ENCODE measurements at places on chromosomes 2 and 18.
A peak's percentile ranks its signal among the peaks of the same experiment; 100 is the strongest.

DNA sequence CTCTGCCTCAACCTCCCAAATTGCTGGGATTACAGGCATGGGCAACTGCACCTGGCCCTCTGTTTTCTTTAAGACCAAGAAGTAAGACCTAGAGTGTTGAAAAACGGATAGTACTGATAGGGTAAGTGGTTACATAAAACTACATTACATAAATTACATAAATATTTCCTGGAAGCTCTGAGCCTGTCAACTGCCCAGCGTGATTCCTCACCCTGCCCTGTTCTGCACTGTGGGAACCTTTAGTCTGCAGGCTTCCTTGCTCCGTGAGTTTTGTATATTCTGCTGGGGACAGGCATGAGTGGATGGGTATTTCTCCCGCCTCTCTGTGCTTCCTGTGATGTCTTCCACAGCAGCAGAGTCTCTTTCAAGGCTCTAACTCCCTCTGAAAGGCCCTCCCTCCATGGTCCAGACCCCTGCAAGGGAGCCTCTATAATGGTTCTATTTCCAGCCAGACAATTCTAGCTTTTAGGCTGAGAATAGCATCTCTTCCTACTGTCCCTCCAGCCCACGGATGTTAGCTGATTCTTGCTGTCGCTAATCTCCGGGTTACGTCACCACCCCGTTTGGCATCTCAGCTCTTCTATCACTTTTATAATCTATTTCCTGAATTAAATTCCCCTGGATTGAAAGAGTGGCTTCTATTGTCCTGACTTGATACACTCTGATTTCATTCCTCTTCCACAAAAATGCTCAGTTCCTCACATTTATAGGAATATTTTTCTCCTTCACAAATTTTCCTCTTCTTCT, 49.5 kb upstream of the PLEKHM3 start:
- no peak for DNase-seq

DNA sequence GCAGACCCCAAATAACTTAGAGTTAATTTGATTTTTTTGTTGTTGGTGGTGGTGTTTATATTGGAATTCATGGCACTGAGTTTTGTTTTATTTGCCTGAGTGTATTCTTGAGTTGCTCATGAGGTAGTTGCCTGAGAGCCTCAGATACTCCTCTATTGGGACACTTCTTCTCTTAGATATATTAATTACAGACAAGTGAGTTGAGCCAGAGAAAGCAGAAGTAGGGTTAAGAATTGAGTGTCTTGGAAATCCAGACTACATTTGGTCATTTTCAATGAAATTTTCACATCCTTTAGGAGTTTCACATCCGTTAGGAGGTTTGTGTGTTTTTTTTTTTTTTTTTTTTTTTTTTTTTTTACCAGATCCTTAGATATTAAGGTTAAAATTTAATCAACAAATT, 29.0 kb downstream of the FMNL2 start:
- DNase-seq: no peak

- DNase-seq: no peak
Measured at GRCh38 chr2:161947406-161947805, 126.6 kb downstream of the DPP4 start.

DNA sequence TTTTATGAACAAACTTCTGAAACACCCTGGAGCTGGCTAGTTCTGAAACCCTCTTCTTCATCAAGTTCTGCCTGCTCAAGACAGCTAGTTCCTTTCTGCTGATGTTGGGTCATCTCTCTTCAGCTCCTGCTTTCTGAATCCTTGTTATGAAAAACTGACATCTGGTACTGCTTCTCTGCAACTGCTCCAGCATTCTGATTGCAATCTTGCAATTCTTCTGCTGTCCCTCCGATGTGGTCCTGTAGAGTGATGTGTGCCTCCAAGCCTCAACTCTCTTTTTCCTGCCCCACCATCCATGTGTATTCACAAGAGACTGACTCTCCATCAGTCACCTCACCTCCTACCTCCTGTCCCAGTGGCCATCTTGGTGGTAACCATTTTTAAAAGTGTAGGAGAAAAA, 21.8 kb downstream of the COL6A3 start:
- DNase-seq: no peak

- no peak for DNase-seq
Measured at GRCh38 chr2:121263996-121264715, 20.8 kb downstream of the TFCP2L1 start.

DNA sequence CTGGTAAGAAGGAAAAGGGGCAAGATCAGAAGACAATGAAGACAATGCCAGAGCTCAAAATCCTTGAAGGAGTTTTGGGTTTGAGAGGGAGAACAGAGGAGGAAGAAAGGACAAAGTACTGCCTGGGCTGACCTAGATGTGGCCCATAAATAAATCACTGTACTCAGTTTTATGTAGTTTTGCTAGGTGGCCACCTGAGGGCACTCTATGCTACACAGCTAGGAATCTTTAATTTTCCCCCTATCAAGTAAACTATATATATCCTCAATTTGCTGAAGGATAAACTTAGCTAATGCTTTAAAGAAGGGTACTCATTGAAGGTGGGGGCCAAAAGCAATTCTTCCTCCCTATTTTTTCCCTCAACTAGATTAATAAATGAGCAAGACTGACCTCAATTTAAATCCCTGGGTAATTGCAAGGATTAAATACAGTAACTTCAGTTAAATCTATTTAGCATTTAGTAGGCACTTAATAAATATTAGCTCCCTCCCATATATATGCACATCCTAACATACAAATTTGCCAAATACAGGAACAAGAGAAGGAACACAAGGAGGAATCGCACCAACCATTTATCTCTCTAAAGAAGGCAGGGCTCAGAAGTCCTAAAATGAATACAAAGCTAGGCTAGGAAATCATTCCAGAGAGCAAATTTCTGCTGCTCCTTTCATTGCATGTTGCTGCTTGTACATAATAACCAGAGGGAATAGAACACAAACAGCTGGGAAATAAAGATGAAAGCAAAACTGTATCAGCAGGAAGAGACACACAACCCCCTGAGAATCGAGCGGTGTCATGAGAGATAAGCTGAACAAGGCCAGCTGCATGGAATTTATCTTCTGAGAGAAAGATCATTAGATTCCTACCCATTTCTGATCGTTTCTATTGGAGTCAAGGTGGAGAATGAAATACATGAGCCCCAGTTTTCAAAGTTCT, 540.1 kb downstream of the NRXN1 start:
- peak; percentile 3 for DNase-seq

- no peak for DNase-seq
Measured at GRCh38 chr2:188314314-188315054, 22.8 kb downstream of the GULP1 start.

DNA sequence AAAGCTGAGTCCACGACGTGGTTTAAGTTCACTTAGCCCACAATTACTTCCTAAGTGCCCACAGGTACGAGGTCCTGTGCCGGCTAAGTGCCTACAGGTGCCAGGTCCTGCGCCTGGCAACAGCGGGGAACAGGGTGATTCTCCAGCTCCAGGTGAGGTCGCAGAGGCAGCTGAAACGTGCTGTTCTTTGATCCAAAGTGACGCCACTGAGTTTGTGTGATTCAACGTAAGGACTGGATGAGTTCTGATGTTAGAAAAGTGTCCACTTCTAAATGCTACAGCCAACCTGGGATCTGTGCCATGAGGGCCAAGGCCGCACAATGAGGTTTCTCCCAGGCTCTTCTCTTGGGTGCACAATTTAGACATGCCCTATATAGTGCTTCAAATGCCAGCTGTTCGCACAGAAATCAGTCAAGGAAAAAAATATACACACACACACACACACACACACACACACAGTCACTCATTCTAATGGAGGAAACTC, 57.5 kb downstream of the NDUFA10 start:
- no peak for DNase-seq

All from T47D (cell line).